ENCODE measurements at places on chromosomes 4 and X.
A peak's percentile ranks its signal among the peaks of the same experiment; 100 is the strongest.

GRCh38 chrX:39301036-39301435 is 499.8 kb downstream of the MID1IP1 start:
- DNase-seq = no peak

GRCh38 chr4:88841635-88842034 is 144.0 kb upstream of the NAP1L5 start:
- DNase-seq = no peak

DNA sequence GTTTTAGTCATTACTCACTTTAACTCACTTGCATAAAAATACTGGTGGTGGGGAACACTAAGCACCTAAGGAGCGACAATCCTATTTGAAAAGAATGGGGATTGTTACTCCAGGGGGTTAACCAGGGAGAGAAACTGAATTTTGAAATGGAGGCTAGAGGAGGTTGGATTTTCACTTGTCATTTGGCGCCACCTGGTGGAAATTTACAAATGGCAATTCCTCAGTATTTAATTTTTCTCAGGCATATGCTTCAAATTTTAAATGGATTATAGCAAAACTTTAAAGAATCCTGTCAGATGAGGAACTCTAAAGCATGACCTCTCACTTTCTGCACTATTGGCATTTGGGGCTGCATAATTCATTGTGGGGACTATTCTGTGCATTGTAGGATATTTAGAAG is 2.7 kb upstream of the GEMIN8 start:
- DNase-seq = no peak

GRCh38 chr4:16439768-16440167 is 213.5 kb upstream of the TAPT1 start:
- DNase-seq = no peak

GRCh38 chrX:14697451-14697850 is 168.1 kb downstream of the GLRA2 start:
- peak; percentile 6 for DNase-seq

GRCh38 chr4:168923526-168924194 is 86.4 kb downstream of the CBR4 start:
- peak; percentile 11 for DNase-seq

DNA sequence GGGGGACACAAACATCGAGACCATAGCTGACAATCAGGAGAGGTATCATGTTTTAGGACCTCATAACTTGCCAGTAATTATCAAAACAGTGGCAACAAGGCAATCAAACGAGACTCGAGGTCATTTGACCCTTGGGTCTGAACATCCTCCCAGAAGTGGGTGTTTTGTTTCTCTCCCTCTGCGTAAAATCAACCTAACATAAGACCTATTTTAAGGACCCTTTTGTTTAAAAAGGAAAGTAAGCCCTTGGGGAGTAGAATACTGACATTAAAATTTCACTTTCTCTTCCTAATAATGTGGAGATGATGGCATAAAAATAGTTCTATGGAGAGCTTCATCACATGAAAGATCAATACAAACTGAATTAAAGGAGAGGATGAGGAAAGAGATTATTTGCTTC is 106.2 kb upstream of the PUDP start:
- no peak for DNase-seq

GRCh38 chr4:10088135-10089010 is 28.2 kb downstream of the WDR1 start:
- DNase-seq = no peak

GRCh38 chr4:184237612-184238011 is 19.9 kb upstream of the ENPP6 start:
- peak; percentile 33 for DNase-seq

- DNase-seq = no peak
Measured at GRCh38 chr4:80446664-80447063, 111.1 kb downstream of the CFAP299 start.

DNA sequence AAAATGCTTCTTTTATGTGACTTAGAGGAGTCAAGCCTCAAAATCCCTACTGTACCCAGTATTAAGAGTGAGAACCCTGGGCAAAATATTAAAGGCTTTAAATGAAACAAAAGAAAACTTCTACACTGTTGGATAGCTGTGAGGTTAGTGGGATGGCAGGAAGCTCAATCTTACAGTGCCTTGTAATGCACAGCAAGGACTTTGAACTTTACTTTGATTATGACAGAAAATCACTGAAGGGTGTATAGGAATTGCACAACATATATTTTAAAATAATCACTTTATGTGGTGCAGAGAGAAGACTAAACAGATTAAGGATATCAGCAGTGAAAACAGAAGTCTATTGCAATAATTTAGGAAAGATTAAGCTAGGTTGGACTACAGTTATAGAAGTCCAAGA is 1333.4 kb downstream of the ADGRL3 start:
- no peak for DNase-seq

- DNase-seq = no peak
Measured at GRCh38 chrX:130896026-130896425, 7.0 kb downstream of the ENOX2 start.

GRCh38 chrX:46676399-46677356 is 82.2 kb downstream of the SLC9A7 start:
- no peak for DNase-seq

GRCh38 chr4:8392591-8393190 is 47.8 kb downstream of the ACOX3 start:
- DNase-seq = no peak

- DNase-seq = no peak
Measured at GRCh38 chr4:57158221-57158620, 48.0 kb upstream of the IGFBP7 start.

- DNase-seq = no peak
Measured at GRCh38 chrX:129769467-129770154, 10.1 kb upstream of the SASH3 start.

DNA sequence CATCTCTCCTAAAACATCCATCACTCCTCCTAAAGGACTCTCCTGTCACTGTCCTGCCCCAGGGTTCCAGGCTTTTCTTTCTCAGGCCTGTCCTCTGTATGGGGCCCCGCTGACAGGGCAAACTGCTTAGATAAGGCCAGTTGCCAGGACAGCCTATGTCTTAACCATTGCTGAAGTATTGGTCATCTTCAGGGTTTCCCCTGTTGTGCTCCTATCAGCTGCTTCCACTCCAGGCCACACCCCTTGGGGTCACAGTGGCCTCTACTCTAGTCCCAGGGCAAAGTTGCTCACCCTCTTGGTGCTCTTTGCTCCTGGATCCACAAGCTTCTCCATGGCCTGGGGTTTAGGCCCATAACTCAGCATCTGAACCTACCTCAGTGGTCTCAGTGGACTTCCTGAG is 138.0 kb upstream of the PJA1 start:
- DNase-seq = no peak

- no peak for DNase-seq
Measured at GRCh38 chr4:140308366-140309123, 64.9 kb upstream of the SCOC start.

GRCh38 chr4:25283948-25284347 is 28.6 kb upstream of the ZCCHC4 start:
- DNase-seq = no peak

DNA sequence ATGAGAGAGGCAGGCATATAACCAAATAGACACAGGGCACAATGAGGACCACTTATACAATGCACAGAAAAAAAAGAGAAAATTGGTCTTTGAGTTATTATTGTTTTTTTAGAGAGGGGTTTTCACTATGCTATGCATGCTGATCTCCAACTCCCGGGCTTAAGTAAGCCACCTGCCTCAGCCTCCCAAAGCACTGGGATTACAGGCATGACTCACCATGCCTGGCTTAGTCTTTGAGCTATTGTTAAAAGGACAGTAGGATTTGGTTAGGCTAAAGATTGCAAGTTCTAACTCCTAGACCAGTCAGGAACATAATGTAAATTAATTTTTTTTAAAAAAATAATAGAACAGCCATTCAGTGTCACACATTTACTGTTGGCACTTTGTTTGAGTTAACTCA is 340.1 kb downstream of the GPAT3 start:
- no peak for DNase-seq

DNA sequence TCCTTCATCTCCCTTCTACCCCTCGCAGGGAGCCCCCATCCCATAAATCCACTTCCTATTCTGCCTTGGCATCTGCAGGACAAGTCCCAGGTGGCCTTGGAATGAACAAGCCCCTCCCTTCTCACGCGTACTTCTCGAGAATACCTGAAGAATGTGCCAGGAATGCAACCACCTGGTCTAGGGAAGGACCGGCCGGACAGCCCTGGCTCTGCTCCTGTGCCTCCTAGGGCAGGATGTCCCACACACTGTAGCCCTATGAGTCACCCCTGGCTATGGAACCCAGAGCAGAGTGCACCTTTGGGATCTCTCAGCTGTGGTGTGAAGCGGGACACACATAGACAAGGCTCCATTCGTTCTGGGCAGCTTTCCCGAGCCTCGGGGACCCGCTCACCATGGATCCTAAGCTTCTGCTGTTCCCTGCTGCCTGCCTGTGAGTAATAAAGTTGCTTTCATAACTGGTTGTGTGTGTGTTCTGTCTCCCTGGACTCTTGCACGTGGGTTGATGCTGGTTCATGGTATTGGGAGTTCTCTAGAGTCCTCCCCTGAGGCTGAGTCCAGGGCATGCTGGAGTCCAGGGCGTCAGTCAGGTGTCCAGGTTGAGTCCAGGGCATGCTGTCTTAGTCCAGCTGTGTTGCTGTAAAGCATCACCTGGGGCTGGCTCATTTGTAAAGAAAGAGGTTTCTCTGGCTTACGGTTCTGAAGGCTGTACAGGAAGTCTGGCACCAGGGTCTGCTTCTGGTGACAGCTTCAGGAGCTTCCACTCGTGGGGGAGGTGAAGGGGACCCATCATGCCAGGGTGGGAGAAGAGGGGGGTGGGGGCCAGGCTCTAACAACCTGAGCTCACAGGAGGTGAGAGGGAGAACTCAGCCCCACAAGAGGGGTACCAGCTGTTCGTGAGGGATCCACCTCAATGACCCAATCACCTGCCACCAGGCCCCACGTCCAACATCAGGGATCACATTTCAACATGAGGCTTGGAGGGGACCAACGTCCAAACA is 7.4 kb upstream of the PDE6B start:
- no peak for DNase-seq

DNA sequence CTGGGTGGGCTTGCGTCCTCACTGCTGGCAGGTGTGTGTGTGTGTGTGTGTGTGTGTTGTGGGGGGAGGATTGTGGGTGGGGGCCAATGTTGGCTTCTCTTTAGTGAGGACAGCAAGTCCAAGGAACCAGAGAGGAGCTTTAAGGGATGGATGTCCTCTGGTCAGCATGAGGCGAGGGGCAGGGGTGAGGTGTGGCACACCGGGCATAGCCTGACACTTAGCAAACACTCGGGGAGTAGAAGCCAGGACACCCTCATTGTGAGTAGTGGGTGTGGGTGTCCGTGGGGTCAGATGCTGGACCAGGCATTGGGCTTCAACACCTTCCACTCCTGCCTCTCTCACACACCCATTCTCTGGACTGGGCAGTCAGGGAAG is 2.8 kb downstream of the SORCS2 start:
- DNase-seq = no peak

GRCh38 chrX:96568071-96568470 is 116.6 kb upstream of the DIAPH2 start:
- no peak for DNase-seq

DNA sequence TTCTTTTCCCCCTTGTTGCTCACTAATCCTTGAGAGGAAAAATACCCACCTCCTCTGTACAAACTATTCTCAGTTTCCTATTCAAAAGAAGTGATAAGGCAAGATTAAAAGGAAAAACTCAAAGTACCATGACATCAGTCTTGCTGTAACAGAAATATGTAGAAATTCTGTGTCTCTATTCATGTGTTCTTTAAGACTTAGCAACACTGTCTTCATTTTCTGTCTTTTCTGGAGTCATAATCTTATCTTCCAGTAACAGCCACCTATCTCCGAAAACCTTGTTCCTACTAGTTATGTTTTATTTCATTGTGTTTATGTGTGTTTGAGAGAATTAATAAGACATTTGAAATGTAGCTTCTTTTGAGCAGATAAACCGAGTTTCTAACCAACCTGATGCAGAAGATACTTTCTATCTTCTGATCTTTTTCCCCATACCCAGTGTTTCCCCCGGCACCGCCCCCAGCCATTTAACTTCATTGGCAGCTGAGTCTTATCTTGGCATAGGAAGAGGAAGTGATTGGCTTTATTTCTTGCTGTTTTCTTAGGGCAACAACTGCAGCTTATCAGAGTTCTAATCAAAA is 8.0 kb downstream of the FAM241A start:
- no peak for DNase-seq

All from stimulated activated CD8-positive, alpha-beta memory T cell treated with anti-CD3 and anti-CD28 coated beads, Interleukin-7, amount 100 ng/mL, for 48 hours (primary cell).